Hematopoietic multipotent progenitor cell treated with erythropoietin and hydrocortisone succinate and interleukin-3 and kit ligand, for 4 days (in vitro differentiated cells): ENCODE measurements at places on chromosomes 5 and 9.

GRCh38 chr9:108149326-108149725 is 659.8 kb upstream of the KLF4 start:
- no peak for DNase-seq

- no peak for DNase-seq
Measured at GRCh38 chr9:34374339-34374738, 2.4 kb downstream of the MYORG start.

DNA sequence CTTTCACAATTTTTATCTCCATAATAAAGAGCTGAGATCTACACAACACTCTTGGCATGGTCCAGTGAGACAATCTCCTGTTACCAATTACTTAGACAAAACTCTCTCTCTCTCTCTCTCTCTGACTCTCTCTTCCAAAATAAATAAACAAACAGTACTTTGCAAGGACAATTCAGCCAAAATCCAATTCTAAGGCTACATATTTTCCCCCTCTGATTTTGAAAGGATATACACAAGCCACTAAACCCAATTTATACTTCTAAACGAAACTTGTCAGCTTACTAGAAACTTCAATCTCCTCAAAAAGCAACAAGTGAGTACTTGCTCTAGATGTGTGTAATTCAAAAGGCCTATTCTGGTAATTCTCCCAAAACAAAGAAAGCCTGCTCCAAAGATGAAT is 26.3 kb upstream of the TNPO1 start:
- DNase-seq: no peak

DNA sequence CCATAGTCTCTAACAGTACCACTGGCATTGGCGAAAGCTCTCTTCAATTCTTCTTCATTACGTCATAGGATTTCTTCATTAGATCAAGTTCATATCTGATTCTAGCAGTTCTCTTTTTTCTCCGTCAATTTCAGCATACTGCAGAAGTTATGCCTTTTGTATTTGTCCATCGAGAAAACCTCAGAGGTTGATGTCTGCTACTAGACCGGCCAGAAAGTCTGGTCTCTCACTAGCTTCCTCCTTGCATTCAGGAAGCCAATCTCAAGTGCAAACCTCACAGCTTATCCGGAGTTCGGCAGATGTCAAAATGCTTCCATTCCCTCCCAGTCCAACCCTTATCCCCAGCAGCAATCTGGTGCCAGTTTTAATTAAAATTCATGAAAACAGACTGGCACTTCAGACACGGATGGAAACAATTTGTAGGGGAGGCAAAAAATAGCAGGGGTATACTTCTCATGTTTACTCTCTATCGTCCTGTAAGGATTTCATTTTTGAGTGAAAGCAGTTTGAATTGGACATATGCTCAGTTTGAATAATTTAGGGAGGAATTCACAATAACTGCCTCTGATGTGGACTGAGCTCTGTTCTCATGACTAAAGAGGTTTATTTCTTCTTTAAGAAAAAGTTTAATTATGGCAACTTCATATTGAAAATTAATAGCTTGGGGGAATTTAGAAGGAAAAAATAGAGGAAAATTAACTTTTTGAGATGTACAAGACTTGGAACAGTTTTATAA is 56.4 kb upstream of the TMC1 start:
- peak; percentile 85 for DNase-seq

- DNase-seq: no peak
Measured at GRCh38 chr5:88769165-88769564, 113.8 kb downstream of the MEF2C start.

- DNase-seq: peak; percentile 6
Measured at GRCh38 chr9:41229408-41230401, 40.6 kb upstream of the ZNG1F start.

DNA sequence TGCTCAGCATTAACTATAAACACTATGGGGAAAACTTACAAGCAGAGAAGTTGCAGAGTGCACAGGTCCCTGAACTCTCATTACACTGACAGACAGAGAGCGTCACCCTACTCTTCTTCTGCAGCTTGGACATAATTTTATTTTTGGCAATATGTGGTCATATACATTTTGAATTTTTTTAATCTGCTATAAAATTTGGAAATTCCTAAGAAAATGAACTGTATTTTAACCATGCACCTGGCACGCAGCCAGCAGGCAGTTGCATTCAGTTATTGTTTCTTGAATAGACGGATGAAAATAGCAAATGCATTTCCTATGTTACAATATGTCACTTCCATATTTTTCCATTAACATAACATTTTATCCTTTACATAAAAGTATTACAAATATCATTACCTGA is 100.2 kb downstream of the SLC25A46 start:
- DNase-seq: no peak

GRCh38 chr5:159825551-159826051 is 90.7 kb upstream of the ADRA1B start:
- no peak for DNase-seq

DNA sequence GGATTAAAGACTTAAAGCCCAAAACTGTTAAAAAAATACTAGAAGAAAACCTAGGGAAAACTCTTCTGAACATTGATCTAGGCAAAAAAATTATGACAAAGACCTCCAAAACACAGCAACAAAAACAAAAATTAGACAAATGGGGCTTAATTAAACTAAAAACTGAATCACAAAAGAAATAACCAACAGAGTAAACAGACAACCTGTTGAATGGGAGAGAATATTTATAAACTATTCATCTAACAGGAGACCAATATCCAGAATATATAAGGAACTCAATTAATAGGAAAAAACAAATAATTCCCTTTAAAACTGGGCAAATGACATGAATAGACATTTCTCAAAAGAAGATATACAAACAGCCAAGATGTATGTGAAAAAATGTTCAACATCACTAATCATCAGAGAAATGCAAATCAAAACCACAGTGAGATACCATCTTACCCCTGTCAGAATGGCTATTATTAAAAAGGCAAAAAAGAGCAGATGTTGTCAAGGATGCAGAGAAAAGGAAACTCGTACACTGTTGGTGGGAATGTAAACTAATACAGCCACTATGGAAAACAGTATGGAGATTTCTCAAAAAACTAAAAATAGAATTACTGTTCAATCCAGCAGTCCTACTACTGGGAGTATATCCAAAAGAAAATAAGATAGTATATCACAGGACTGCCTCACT is 50.2 kb upstream of the TLX3 start:
- DNase-seq: no peak

DNA sequence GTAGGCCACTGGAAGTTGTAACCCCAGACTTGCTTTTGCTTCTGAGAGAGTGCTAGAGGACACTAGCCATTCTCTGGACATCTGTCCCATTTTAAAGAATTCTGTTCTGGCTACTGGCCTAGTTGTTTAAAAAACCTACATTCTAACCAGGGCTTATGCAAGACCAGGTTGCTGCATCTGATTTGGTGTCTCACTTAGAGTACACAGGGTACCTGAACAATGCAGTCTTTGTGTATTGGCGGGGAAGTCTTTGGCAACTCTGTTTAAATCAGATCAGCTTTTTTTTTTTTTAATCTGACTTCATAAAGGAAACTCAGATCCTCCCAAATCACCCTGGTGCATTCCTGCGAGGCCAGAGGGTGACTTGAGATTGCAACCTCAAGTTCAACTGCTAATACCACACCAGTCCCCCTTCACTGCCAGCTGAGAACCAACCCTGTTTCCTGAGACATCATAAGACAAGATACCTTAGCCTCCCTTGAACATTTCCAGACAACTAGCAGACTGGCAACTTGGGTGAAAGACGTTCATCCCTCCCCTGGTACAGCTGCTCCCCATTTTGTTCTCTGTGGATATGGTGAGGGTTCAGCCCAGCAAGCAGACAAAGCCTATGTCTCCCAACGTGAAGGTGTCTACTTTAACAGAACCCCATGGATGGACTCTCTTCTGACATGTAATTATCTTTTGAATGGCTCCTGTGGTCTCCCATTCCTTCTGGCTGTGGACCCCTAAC is 27.0 kb downstream of the SKP1 start:
- no peak for DNase-seq

GRCh38 chr9:118000581-118000980 is 296.4 kb downstream of the TLR4 start:
- DNase-seq: no peak

DNA sequence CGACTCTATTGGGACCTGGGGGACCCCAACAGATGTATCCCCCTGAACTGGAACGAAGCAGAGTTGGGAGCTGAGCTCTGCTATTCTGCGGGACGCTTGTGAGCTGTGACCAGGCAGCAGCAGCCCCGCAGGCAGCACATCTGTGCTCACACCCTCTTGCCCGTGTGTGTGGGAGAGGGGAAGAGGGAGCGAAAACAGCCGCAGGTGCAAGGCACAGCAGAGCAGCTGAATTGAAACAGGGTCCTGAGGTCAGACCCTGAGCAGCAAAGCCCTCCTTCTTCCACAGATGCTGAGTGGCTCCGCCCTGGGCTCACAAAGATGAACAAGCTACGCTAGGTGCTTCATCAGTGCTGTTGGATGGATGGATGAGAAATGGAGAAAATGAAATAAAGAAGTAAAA is 198.7 kb downstream of the HSPA4 start:
- DNase-seq: no peak

DNA sequence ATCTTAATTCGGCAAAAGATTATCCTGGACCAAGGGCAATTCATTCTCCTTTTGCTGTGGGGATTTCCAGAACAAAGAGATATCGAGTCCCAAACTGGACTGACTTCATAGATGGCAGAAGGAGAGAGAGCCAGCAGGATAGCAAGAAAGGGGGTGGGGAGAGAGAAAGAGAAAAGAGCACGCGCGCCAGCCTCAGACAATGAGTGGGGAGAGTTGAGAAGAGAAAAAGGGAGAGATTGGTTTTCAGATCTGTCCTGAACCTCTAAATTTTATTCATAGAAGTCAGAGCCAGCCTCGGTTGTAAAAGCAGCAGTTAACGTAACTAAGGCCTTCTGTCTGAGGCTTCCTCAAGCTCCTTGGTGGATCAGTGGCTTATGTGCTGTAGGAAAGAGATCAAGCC is 55.3 kb upstream of the ALDH1B1 start:
- no peak for DNase-seq

DNA sequence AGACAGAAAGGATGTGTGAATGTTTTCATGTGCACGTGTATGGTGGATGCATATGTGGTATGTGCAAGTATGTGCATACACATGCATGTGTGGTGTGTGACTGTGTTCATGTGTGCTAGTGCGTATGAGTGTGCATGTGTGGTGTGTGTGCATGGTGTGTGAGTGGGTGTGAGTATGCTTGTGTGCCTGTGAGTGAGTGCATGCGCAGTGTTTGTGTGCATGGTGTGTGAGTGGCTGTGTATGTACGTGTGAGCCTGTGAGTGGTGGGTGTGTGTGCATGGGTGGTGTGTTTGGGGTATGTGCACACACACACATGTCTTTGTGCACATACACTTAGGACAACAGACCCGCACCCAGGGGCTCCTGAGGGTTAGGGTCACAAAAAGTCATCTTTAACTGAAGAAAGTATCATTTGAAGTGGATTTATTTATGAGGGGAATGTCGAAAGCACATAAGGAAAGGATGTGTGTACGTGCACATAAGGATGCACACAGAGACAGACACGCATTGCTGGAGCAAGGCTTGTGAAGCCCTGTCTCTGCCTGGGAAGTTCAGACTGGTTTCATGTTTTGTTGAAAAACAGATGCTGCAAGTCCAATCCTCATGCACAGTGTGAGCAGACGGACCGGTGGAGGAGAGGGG is 237.0 kb downstream of the SYK start:
- DNase-seq: no peak

GRCh38 chr5:1243487-1244130 is 18.4 kb downstream of the SLC6A18 start:
- DNase-seq: no peak

DNA sequence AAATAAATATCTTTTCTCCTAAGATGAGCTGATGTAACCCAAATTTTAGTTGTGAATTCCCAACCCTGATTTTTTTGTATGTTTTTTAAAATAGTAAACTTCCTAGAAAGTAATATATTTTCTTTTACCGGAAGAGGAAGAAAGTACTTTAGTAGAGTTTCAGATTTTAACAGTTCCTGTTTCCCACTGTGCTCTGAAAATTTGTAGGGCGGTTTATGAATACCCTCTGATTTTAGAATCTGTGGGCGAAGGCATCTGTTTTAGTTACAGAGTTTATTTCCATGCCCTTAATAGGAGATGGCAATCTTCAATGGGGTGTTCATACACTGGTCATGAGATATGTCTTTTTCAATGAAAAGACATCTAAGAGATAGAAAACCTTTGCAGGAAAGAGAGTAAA is 3.7 kb upstream of the HOMER1 start:
- no peak for DNase-seq

GRCh38 chr5:74647096-74647495 is 6.6 kb upstream of the ENC1 start:
- DNase-seq: no peak

GRCh38 chr9:128902351-128903078 is 18.3 kb upstream of the PHYHD1 start:
- DNase-seq: peak; percentile 92

- DNase-seq: no peak
Measured at GRCh38 chr9:6628704-6629103, 16.8 kb downstream of the GLDC start.

DNA sequence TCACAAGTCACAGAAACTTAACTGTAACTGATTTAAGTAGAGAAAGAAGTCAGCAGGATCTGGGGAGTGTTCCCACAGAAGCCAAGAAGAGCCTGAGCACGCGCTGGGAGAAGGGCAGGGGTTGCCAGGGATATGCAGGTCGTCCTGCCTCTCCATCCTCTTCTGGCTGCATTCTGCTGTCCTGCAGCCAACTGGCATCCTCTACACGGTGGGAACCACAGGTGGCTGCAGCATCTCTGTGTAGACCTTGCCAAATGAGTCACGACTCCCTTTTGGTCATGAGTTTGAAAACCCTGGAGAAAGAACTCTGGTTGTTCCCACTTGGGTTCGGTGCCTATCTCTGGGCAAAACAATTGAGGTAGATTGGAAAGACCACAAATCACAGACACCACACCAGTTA is 38.4 kb upstream of the PCA3 start:
- DNase-seq: no peak

DNA sequence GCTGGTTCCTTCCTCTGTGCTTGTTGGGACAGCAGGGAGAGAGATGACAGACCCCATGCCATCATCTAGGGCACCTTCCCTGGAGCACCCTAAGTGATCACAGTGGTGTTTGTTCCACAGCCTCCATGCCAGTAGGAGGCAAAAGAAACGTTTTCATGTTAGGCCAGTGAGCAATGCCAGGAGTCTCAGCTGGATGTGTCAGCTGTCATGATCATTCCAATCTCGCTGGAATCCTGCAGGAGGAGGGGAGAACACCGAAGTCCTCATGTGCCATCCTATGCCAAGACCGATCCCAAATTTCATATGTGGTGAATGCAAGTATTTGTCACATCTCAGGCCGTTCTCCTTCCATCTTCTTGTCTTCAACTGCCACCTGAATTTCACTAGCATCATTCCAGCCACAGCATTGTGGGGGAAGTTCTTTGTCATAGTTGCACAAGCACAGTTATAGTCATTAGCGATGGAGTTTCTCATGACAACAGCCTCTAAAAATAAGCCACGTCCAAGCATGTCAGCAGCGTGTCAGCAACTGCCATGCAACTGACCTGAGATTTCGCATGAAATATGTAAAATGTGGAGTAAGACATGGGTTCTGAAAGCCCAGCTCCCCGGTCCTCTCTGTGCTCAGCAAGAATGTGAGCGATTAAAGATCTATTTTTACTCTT is 97.2 kb upstream of the DNAH5 start:
- DNase-seq: no peak

GRCh38 chr9:123657941-123658340 is 272.0 kb downstream of the DENND1A start:
- no peak for DNase-seq
